ENCODE measurements at places on chromosomes 7 and 10.

DNA sequence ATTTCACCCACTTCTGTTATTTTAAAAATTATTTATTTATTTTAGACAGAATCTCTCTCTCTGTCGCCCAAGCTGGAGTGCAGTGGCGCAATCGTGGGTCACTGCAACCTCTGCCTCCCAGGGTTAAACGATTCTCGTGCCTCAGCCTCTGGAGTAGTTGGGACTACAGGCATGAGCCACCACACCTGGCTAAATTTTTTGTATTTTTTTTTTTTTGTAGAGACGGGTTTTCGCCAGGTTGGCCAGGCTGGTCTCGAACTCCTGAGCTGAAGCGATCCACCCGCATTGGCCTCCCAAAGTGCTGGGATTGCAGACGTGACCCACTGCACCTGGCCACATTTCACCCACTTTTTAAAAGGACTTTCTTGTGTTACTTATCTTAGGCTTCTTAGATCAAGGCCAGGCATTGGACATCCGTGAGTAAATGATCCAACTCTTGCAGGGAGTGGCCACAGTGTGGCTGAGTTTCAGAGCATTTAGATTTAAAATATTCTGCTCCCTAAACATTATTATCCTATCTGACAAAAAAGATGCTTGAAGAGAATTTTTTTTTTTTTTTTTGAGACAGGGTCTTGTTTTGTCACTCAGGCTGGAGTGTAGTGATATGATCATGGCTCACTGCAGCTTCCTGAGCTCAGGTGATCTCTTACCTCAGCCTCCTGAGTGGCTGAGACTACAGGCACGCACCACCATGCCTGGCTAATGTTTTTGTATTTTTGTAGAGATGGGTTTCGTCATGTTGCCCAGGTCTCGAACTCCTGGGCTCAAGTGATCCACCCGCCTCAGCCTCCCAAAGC, 14.4 kb downstream of the SNX10 start:
- DNase-seq, result no peak

DNA sequence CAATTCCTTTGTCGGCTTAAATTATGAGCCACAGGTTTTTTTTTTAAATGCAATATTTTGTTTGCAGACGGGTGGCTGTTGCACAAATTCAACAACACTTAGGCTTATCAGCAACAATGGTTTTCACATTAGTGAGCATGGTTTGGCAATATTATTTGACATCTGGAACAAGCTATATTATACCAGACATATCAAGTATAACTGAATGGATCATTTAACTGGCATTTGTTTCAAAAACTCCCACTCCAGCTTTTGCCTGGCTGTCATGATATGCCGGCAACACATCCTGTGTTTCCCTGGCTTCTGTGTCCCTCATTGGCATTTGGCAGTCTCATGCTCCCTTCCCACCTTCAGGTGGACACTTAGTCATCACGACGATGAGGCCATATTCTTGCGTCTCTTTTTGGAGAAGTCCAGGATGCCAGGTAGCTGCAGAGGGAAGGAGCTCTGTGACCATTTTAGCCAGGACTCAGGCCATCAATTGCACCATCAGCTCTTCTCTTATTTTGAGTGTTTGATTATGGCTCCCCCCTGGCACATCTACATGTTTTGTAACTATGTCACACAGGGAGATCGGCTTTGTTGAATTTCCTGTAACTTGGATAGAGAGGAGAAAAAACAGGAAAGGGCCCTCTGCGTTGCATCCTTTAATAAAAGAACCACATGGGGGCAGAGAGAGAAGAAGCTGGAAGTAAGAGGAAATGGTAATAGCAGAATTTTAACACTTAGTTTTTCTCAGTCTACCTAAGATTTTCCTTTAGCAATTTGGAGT, 413.9 kb downstream of the LRMDA start:
- no peak for DNase-seq

DNA sequence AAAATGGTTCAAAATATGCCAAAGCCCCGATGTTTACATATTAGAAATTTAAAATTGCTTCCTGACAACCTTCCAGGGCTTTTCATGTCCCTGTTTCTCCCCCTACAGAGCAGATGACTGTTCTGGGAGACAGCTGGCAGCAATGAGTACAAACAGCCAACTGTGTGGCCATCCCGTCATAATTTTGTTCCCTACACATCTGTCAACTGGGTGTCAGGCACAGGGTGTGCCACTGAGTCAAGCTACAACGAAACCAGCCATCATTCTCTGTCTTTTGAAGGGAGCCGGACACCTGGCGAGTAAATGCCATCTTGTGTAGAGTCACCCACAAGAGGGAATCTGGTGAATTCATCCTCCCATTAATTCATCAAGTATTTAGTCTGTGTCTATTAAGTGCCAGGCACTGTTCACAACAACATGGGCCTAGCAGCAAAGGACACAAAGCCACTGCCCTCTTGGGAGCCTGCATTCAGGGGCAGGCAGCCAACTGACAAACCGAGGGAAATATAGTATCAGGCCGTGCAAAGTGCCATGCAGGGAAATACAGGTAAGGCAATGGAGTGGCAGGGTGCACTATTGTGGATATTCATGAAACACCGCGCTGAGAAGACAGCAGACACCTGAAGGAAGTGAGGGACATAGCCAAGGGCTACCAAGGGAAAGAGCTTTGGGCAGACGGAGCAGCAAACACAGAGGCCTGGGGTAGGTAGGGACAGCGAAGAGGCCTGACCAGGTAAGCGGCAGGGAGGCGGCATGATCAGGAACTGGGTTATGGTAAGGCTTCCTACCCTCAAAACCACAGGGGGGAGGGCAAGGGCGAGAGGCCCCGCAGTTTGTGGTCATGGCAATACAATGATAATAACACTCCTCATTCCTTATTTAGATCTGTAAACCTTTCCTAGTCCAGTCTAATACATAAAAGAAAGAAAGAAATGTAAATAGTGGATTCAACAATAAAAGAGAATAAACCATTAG, 213.6 kb downstream of the FAM107B start:
- DNase-seq, result no peak

DNA sequence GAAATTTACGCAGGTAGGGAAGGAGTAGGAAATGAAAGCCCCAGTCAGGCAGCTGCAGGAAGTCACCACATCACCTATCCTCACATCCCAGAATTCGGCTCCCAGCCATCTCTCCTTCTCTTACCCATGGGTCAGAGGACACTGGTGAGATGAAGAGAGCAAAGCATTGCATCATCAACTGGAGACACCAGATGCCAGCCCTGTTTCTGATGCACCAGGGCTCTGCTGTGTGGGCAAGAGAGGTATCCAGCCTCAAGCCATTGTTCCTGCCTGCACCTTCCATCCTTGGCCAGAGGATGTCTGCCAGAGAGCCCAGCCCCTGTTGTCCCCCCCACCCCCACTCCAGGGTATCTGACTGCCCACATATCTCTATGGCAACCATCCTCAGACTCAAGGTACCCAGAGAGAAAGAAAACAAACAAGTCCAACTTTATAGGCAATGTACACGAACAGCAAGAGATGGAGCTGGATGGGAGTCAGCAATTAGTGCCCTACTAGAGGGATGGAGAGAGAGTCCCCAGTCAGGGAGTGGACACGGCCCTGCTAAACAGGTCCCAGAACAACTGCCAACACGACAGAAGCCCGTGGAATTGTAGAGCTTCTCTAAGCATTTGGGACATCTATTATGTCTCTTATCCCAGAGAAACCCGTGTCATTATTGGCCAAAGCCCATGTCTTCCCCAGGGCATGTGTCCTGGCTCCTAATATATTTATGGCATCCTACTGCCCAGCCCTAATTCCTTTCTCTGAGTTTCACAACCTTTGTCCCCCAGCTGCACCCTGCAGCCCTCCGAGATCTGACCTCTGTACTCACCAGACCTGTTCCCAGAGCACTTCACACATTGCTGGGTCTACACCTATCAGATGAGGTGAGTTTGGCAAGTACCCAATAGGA, 2.8 kb downstream of the CAMK2G start:
- DNase-seq, result no peak

DNA sequence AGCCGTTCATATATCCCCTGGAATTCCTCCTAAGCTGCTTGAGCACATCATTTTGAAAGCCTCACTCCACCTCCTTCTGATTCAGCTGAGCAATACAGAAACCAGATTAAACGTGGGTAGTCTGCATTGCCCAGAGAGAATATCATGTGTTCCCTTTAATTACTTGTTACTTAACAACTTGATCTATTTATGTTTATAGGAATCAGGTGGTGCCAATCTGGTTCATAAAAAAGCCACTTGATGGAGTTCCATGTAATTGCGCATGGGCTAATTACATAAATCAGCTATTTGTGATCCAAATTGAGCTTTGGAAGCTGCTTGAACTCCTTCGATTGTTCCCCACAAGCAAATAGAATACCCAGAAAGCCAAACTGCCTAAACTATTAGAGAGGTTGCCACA, 114.7 kb upstream of the ADCY1 start:
- DNase-seq, result no peak

- no peak for DNase-seq
Measured at GRCh38 chr7:91892821-91893340, 12.4 kb upstream of the MTERF1 start.

DNA sequence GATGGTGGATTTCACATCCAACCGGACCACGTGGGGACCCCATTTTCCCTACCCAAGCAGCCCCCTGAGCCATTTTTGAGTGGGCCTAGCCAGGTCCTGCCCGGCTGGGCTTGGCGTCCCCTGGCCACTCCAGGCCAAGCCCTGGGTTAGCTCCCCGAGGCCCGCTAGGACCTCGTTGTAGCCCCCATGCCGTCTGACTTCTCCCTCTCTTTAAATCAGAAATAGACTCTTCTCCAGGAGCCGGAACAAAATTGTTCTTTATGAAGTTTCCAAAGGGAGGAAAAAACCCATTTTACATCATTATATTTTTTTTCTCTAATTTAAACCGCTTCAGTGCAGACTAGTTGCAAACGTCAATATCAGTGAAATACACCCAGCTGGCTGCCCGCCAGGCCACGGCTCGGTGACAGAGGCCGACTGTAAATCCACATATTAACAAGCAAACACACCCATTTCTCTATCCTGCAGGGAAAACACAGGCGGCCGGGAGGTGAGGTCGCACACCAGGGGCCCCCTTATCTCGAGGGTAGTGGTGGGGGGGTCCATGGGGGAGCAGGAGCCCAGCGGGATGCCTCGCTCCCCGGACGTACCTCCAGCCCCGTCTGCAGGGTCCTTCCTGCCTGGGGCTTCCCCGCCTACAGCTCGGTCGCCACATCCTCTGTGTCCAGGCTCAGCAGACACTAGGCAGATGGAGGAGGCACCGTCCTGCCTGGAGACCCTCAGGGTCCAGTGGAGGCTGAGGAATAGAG, 72.7 kb downstream of the ELFN1 start:
- no peak for DNase-seq

GRCh38 chr7:101547916-101548661, 81.0 kb downstream of the MYL10 start:
- no peak for DNase-seq

GRCh38 chr10:69677985-69678654, 48.1 kb downstream of the FAM241B start:
- DNase-seq, result no peak

DNA sequence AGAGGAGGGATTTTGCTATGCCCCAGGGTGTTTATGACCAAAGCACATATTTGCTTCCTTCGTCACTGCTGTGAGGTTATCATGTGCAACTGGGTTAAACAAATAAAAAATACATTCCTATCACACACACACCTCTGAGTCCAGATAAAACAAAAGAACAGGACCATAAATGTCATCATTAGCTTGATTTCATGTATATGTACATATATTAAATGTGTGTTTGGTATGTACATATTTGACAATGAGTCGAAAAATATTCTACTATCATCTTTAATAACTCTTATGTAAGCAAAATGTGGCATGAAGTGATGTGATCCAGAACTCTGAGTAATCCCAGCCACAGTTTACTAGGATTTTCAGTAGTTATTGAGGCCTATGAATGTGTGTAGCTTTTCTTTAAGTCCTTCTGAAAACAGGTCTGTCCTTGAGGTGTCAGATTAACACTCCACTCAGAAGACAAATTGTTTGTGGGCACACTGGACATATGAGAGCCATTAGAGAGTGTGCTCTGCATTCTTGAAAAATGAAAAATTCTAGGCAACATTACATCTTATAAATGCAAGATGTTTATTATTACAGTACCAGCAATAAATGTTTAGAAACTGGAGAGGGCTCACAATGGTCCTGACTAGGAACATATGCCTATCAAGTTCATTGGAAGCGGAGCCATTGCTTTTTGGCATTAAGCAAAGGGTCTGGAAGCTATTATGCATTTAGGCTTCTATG, 335.1 kb upstream of the SEMA3A start:
- DNase-seq, result no peak

GRCh38 chr10:132837905-132838304, 52.0 kb upstream of the NKX6-2 start:
- DNase-seq, result no peak

DNA sequence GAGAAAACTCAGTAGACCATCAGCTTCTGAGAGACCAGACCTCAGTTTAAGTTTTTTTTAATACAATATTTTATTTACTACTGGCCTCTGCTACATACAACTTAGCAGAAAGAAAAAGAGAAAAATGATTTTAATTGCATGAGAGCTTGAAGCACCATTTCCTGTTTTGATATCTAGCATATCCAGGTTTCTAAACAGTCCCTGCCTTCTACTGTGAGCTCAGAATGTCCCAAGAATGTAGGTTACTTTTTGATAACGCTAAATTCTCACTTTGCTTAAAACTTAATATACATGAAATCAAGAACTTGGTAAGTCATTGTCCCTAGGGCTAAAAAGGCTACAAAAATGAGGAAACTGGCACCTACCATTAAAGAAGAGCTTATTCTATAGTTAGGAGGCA, 7.0 kb downstream of the TMEM243 start:
- DNase-seq, result no peak

- DNase-seq, result no peak
Measured at GRCh38 chr7:129952086-129952652, 591 bp downstream of the UBE2H start.

- DNase-seq, result no peak
Measured at GRCh38 chr7:20417260-20417659, 86.6 kb downstream of the ITGB8 start.

- no peak for DNase-seq
Measured at GRCh38 chr10:73850863-73851461, 23.4 kb downstream of the CAMK2G start.

DNA sequence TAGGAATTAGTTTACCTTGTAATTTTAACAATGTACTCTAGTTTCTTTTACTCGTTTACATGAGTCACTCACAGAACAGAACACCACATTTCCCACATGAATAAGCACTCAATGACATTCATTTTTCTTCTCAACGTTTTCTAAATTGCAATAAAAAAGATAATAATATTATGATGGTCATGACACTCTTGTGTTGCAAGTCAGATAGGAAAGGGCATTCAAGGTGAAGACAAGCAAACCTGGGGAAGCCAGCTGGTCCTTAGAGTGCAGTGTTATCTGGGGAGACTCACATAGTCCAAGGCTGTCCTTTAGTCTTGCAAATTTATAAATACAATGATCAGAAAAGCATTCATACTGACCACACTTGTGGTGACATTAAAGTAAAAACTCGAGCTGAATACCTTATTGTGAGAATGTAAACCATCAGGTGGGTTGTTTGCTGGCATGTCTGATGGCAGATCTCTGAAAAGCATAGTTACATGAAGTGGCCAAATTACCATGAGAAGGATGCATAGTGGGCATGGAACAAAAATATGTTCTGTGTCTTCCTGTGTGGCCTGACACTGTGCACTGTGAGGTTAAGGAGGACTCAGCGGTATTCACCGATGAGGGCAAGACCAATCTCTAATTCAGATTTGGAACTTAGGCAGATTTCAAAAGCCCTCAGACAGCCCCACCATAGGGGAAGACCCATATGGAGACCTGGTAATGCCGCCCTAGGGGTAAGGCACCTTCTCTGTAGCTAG, 158.9 kb upstream of the ASAH2 start:
- no peak for DNase-seq
